Brain microvascular endothelial cell (primary cell): ENCODE measurements at places on chromosomes 7 and 10.

GRCh38 chr7:7014827-7015595 is 167.3 kb upstream of the C1GALT1 start:
- DNase-seq = no peak

- DNase-seq = no peak
Observed at GRCh38 chr7:133011746-133012145, 70.1 kb downstream of the CHCHD3 start.

DNA sequence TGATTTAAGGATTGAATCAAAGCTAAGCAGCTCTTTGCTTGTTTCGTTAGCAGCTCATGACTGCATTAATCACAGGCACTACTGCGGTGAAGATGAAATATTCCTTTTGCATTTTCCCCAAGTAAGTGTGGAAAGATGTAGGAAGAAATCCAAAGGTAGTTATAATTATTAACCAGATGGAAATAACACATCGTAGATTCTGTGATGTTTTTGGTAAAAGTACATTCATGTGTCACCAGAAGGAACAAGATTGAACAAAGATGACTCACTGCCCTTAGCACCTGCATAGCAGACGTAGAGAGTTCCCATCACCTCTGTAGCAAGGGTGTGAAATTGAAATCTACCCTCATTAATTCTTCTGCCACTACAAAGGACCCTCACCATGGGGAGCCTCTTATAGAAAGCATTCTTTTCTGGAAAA is 37.1 kb downstream of the SMURF1 start:
- DNase-seq = no peak

DNA sequence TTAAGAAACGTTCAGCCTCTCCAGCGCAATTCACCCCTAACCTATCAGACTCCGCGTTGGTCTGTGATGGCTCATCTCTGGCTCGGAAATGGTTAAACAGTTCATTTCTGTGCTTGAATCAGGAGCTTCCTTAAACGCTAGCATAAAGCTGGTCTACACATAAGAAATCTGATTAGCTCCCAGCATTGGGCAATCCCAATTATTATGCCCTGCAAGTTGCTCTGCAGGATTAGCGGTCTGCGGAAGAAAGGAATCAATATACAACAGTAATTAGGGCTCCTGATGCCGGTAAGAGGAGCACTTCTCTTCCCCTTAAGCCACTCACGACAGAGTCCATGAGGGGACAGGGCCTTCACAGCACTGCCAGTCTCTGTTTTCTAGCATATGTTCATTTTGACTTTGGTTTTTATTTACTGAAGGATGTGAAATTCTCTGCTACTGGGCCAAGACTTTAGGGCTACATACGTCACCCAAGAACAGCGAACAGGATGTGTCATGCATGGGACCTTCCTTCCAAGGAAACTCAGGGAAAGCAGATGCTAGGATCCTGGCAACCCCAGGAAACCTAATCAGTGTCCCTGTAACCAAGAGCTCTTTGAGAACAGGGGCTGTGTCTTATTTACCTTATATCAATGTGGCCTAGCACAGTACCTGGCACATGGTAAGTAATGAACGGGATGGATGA is 324.4 kb downstream of the KCNMA1 start:
- no peak for DNase-seq

DNA sequence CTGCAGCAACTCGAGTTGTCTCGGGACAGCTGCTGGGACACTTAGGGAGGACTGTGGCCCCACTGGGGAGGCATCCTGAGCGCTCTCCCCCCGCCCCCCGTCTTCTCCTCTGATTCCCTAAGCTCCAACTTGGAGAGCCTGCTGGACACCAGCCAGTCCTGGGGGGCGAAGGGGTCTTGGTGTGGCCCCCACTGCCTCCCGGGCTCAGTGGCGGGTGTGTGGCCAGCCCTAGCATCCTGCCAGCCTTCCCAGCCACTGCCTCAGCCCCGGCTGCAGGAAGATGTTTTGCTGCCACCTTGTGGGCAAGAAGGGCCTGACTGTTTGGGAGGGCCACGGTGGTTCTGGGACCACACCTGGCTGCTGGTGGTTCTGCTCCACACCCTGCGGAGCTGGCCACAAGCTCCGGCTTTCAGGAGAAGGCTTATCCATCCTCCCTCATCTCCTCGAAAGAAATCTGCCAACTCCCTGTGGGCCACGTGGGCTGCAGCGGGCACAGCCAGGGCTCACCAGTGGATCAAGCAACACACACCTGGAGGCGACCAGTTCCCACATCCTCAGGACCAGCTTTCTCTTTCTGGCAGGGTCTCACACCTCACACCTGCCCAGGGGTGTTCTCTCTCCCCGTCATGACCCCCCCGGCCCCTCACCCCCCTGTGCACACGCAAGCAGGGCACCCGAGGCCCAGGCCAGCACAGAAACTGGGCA is 24.8 kb downstream of the AGAP3 start:
- peak; percentile 63 for DNase-seq

DNA sequence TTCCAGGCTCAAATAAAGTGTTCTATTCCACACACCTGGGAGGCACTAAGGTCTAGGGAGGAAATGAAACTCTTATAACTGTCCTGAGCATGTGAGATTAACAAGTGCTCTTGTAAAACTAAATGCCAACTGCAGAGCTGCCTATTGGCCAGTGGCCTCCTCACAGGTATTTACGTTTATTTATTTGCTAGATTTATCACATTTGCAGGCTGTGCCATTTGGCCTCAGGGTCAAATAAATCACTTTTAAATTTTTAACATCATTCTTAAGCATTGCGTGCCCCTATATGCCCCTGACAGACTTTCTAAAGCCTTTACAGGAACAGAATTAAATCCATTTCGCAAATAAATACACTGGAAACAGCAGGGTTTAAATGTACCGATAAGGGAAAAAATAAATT is 381.8 kb upstream of the NFE2L3 start:
- no peak for DNase-seq
